ENCODE measurements at places on chromosomes 1 and 21.
A peak's percentile ranks its signal among the peaks of the same experiment; 100 is the strongest.

DNA sequence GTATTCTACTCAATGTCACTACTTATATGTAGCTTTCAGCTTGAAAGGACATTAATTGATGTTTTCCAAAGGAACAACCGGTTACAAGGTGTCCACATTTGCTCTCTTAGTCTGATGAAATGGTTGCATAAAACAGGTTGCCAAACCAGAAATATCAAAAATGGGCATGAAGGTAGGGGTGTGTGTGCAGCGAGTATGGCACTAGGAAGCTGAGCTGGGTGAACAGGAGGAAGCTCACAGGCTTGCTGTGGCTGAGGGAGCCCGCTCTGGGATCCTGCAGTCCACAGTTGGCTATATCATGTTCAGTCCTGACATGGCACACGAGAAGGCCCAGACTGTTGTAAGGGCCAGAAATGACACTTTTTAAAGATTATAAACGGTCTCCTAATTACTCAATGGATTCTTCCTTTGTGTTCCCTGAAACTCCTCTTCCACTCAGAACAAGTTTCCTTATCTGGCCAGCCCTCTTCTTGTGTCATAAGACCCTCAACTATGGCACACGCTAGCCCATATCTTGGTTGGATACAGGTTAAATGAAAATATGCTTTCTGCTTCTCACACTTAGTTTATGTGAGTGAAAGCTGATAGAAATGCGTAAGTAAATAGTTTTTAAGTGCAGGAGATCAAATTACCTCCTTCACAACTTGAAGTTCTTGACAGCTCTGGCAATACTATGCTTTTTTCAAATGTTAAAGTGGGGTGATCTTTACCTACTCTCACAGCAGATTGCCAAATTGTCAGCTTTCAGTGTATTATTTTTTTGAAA is 201.5 kb downstream of the LMO4 start:
- no peak for DNase-seq

- no peak for DNase-seq
Observed at GRCh38 chr1:980137-980571, 1.7 kb downstream of the PERM1 start.

DNA sequence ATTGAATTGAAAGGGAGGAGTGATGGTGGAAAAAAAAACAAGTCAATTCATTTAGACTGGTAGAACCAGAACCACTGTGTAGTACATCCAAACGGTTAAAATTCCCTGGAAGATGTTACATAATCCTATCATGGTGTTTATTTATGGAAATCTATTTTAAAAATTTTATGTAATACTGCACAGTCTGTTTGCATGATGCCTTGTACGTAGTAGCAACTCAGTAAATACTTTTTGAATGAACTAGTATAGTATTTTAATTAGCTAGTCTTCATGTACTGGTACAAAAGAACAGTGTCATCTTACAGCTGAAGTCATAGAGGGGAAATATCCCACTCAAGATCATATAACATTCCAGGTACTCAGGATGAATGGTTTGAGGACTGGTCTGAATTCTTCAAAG is 27.0 kb upstream of the IER5 start:
- DNase-seq: no peak

- DNase-seq: peak; percentile 53
Observed at GRCh38 chr1:179955287-179955680, 674 bp downstream of the CEP350 start.

DNA sequence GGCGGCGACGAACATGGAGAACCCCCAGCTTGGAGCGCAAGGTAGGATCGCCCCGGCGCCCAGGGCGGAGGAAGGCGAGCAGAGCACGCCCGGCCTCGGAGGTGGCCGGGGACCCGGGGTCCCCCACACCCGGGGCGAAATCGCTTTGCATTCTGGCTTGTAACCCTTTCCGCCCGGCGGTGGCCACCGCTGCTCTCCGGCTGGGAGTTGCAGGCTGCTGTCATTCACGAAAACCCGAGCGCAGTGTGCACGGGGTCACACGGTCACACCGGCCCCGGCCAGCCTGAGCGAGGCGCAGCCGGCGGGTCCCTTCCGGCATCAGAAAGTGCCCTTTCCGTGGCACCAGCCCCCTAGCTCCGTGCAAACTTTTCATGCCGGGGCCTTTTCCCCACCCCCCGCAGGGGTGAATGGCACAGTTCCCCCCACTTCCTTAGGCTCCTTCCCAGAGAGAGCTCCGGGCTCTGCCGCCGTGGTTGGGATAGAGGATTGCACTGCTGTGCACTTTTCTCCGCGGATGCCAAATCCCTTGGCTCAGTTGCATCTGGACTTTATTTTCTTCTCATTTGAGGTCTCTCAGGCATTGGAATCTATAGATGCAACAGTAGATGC is 802 bp downstream of the KAZN start:
- peak; percentile 22 for DNase-seq

DNA sequence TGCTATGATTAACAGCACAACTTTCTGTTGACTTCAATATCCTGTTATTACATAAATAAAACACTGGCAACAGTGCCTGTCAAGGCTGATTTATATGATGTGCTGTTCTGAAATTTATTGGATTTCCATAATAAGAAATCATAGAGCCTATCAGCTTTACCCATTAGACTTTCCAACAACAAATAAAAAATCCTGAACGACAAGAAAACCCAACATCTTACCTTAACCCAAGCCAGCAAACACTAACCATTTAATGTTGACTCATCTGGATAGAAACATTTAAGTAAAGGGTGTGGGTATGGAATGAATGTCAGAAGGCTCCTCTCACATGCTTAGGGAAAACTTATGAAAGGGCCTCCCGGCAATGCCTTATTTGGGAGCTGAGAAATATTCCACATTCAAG is 165.1 kb downstream of the SLC45A1 start:
- DNase-seq: no peak

DNA sequence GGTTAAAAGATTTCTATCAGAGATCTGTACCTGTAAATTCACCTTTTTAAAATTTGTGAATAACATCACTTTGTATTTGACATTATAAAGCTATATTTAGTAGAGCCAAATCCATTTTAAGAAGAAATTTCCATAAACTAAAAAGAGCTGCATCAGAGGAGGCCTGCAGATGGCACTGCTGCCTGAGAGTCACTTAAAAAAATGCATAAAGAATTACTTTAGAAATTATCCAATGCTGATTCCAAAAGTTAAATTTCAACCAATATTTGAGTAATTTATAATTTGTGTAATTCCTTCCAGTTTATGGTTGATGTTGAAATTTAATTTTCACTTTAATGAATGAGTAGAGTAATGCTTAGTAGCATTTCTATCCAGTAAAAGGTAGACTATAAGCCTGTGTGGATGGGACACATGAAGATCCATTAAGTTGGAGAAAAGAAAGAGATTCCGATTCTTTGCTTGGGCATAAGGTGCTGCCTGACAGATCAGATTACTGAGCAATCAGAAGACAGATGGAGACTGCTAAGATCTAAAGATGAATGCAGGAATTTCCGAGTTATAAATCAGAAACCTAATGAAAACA is 20.7 kb upstream of the RPE65 start:
- DNase-seq: no peak

- DNase-seq: peak; percentile 64
Observed at GRCh38 chr21:32768530-32768929, 3.0 kb downstream of the PAXBP1 start.

DNA sequence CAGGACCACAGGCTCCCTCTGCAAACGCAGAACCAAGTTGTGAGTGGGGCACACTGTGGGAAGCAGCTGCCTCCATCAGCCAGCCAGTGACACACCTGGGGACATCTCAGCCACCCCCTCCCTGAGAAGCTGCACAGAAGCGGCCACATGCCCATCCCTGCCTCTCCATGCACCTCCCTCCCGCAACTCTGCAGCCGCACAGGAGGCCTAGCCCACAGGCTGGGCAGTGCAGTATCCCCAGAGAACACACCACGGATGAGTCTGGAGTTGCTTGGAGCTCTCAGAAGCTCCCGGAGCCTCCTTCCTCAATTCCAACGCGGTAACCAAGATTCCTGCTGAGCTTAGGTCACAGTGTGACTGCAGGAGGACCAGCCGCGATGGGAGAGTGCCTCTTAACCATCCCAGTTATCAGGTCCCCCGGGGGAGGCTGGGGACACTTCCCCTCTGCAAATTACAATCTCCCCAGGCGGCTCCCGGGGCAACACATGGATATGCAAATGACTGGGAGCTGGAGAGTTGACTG is 1.2 kb upstream of the WNT3A start:
- no peak for DNase-seq

DNA sequence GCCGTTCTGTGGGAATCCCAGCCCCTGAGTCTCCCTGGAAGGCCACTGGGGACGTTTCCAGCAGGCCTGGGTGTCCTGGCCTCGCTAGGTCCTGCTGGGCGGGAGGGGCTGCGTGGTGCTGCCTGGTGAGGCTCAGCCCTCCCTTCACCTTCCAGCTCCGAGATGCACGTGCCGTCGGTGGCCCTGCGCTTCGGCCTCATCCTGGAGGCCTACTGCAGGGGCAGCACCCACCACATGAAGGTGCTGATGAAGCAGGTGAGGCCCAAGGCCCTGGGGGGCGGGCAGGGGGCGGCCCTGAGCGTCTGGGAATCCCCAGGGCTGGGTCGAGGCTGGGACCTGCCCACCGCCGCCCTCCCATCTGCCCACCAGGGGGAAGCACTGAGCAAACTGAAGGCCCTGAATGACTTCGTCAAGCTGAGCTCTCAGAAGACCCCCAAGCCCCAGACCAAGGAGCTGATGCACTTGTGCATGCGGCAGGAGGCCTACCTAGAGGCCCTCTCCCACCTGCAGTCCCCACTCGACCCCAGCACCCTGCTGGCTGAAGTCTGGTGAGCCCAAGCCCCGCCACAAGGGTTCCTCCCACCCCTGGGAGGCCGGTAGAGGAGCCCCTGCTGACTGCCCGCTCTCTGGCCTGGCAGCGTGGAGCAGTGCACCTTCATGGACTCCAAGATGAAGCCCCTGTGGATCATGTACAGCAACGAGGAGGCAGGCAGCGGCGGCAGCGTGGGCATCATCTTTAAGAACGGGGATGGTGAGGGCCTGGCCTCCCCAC is 70.3 kb downstream of the PIK3CD start:
- DNase-seq: peak; percentile 78

DNA sequence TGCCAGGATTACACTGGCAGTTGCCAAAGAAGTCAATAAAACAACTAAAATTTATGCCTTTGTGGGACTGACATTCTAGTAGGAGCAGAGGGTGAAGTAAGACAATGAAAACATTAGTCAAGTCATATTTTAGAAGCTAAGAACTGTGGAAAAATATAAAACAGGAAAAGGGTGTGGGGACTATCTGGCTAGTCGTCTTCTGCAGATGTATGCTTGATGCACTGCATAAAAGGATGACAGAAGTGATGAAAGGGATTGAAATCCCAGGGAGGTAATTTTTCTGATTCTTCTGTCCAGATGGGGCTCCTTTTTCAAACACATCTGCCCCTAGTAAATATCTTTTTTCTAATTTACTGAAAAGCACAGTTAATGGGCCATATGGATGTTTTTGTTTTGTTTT is 706.3 kb downstream of the ADGRL2 start:
- DNase-seq: no peak

DNA sequence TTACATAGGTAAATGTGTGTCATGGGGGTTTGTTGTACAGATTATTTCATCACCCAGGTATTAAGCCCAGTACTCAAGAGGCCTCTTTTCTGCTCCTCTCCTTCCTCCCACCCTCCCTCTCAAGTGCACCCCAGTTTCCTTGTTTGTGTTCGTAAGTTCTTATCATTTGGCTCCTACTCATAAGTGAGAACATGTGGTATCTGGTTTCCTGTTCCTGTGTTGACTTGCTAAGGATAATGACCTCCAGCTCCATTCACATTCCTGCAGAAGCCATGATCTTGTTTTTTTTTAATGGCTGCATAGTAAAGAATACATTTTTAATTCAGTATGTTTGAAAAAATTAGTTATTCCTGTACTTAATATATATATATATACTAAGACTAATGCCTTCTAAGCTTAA is 107.7 kb downstream of the CLDN17 start:
- no peak for DNase-seq

DNA sequence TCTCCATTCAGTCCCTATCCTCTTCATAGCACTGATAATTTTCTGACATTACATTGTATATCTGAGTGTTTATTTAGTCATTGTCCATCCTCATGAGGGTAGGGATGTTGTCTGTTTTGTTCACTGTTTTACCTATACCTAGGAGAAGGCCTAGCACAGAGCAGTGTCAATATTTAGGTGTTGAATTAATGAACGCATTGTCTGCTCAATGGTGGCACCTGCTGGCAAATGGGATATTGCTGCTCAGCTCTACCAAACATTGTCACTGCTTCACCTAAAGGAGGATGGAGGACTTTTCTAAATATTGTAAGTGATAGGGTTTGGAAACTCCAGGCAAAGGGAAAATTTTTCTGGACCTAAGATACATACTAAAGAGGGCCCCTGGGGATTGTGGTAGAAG is 243.9 kb downstream of the RRAGC start:
- no peak for DNase-seq

GRCh38 chr21:31798842-31799704 is 67.2 kb upstream of the SCAF4 start:
- no peak for DNase-seq

- DNase-seq: peak; percentile 71
Observed at GRCh38 chr1:31934706-31935629, 3.2 kb downstream of the PTP4A2 start.

- no peak for DNase-seq
Observed at GRCh38 chr1:193685986-193686385, 499.6 kb upstream of the B3GALT2 start.

DNA sequence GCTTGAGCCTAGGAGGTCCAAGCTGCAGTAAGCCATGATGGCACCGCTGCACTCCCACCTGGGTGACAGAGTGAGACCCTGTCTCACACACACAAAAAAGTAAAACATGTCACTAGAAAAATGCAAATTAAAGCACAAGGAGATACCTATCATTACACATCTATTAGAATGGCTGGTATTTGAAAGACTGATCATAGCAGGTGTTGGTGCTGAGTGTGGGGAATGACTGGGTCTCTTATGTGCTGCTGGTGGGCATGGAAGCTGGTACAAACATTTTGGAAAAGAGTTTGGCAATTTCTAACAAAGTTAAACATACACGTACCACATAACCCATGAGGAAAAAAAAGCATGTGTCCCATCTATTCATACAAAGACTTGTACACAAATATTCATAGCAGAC is 142.1 kb upstream of the ZBTB40 start:
- DNase-seq: no peak

DNA sequence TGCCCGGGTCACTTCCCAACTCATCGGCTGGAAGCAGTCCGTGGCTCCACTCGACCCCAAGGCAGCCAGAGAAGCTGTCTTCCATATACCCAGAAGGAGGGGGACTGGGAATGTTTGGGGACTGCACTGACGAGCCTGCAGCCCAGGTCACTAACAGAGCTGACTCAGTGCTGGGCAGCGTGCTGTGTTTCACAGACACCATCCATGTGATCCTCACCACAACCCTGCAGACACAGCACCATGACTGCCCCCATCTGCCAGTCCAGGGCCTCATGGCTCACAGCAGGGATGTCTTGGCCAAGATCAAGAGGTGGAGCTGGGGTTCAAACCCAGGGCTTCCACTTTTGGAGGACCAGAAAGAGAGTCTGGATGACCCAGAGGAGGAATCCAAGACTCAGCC is 67.9 kb downstream of the KLHDC7A start:
- no peak for DNase-seq
